ENCODE measurements at places on chromosomes 7 and 10. TPM values are rescaled to one million over a fixed set of nuclear protein-coding genes. Genes with fewer than 3 reads are reported as not detected.

- H3K27ac ChIP-seq, result no peak overlapping the region
- H3K27me3 ChIP-seq, result no peaks in the 10 kb centered on the region
- no peak overlapping the region for H3K4me3 ChIP-seq
- no peaks in the 10 kb centered on the region for H3K36me3 ChIP-seq
- no peak for DNase-seq
These were observed 195.1 kb downstream of the HECW1 start for GRCh38 chr7:43307522-43307921.

- no peak for DNase-seq
- no peak overlapping the region for H3K4me3 ChIP-seq
- H3K4me1 ChIP-seq, result no peaks in the 10 kb centered on the region
These were observed 134.8 kb upstream of the KIF5B start for GRCh38 chr10:32190890-32191491.

DNA sequence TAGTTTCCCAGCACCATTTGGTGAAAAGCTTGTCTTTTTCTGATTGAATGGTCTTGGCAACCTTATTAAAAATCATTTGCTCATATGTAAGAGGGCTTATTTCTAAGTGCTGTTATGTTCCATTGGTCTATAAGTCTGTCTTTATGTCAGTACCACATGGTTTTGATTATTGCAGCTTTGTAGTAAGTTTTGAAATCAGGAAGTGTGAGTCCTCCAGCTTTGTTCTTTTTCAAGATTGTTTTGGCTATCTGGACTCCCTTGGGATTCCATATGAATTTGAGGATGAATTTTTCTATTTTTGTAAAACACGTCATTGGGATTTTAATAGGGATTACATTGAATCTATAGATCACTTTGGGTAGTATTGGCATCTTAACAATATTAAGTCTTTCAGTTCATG lies 5.4 kb downstream of the KIF11 start:
- H3K4me1 ChIP-seq, result peaks cover 4% of the 10 kb centered on the region
- H3K27me3 ChIP-seq, result no peaks in the 10 kb centered on the region
- H3K27ac ChIP-seq, result no peak overlapping the region
- H3K36me3 ChIP-seq, result no peaks in the 10 kb centered on the region

ATRNL1 gene
- total RNA-seq, result 15.8 TPM

BMS1 gene
- total RNA-seq, result 26.3 TPM

CAV1 gene
- 384 TPM for total RNA-seq

DNA sequence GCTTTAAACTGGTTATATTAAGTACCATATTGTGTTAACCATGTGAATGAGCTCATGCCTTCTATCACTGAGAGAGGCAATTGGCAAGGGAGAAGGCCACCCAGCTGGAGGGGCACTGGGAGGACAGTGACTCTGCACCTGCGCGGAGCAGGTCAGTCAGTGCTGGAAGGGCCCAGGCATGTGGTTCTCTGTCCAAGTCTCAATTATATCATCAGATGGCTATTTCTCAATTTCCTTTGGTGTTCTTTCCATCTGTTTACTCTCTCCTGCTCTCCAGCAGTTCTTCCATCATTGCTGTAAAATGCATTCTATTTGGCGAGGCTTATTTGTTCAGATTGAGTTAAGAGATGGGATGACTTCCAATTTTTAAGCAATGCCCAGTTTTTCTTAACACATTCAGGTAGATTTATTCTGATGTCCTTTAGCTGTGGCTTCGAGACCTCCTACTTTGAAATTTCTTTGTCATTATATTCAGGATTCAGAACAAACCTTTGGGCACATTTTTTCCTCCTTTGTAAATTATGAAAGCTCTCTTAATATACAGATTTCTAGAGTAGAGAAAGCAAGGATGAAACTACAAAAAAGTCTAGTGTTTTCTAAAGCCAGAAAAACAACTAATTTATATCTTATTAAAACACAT lies 159.3 kb downstream of the BMPER start:
- no peak overlapping the region for H3K4me3 ChIP-seq
- H3K27ac ChIP-seq, result no peak overlapping the region
- DNase-seq, result peak; percentile 60
- peaks cover 6% of the 10 kb centered on the region for H3K4me1 ChIP-seq
- no peaks in the 10 kb centered on the region for H3K27me3 ChIP-seq

DNA sequence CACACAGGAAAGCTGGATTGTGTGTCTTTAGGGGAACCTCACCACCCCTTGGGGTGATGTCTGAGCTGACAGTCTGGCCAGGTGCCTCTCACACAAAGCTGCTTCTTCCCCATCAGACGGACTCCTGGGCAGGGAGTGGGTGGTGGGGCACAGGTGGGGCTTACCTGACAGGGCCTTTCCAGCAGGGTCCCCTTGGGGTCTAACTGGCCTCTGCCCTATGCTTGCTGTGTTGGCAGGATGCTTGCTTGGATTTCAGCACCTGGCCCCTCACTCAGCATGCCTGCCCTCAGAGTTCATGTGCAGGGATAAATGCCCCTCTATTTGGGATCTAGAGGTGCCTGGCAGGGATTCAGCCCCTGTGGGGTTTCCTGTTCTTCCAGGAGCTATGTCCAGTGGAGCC lies 496.9 kb upstream of the ZMIZ1 start:
- H3K27ac ChIP-seq, result no peak overlapping the region
- no peak overlapping the region for H3K4me3 ChIP-seq
- no peaks in the 10 kb centered on the region for H3K36me3 ChIP-seq
- H3K4me1 ChIP-seq, result peaks cover 11% of the 10 kb centered on the region
- no peak for DNase-seq

PON1 gene
- total RNA-seq, result 1.00 TPM

BZW2 gene
- total RNA-seq, result 83.4 TPM

- no peaks in the 10 kb centered on the region for H3K4me1 ChIP-seq
- no peak overlapping the region for H3K27ac ChIP-seq
- peak; percentile 30 for DNase-seq
- H3K4me3 ChIP-seq, result no peak overlapping the region
- H3K27me3 ChIP-seq, result no peaks in the 10 kb centered on the region
These were observed 18.4 kb upstream of the STEAP2 start for GRCh38 chr7:90192876-90193750.

OPN4 gene
- not detected for total RNA-seq

- H3K4me1 ChIP-seq, result no peaks in the 10 kb centered on the region
- no peaks in the 10 kb centered on the region for H3K27me3 ChIP-seq
- no peak within 1 kb of the TSS for H3K4me3 ChIP-seq
- no peak within 1 kb of the TSS for H3K27ac ChIP-seq
- H3K36me3 ChIP-seq, result no peaks in the 10 kb centered on the region
These were observed at the start of gene TUBAL3 for GRCh38 chr10:5404208-5405041. Gene TUBAL3 (minus strand): TSS chr10:5404828. CDS start chr10:5404792, 36 bp downstream.

HECW1 gene
- 3.3 TPM for total RNA-seq

GRCh38 chr10:51436805-51437204 lies 262.6 kb downstream of the CSTF2T start:
- no peak overlapping the region for H3K27ac ChIP-seq
- no peak overlapping the region for H3K4me3 ChIP-seq
- H3K27me3 ChIP-seq, result no peaks in the 10 kb centered on the region
- no peaks in the 10 kb centered on the region for H3K4me1 ChIP-seq
- DNase-seq, result no peak
- H3K36me3 ChIP-seq, result no peaks in the 10 kb centered on the region

- H3K4me1 ChIP-seq, result no peaks in the 10 kb centered on the region
- DNase-seq, result no peak
- no peak overlapping the region for H3K4me3 ChIP-seq
- H3K27ac ChIP-seq, result no peak overlapping the region
These were observed 88.8 kb downstream of the NOD1 start for GRCh38 chr7:30389791-30390190.

DNA sequence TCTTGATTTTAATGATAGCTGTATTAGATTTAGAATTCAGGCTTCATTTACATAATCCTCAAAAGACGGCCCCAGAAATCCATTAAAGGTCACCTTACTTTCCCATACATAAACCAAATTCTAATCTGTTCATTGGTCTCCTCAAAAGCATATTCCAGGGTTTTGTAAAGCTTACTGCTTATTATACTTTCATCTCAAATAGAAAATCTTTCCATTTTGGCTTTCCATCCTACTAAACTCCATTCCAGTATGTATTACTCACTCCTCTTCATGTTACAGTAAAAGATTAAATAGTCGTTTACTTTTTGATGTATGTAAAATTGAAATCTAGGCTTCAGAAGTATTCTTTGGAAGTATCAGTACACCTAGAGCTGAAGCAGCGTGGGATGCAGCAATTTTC lies 143.5 kb upstream of the LRRN3 start:
- no peaks in the 10 kb centered on the region for H3K36me3 ChIP-seq
- H3K4me3 ChIP-seq, result no peak overlapping the region
- H3K27me3 ChIP-seq, result no peaks in the 10 kb centered on the region
- no peak overlapping the region for H3K27ac ChIP-seq
- H3K4me1 ChIP-seq, result no peaks in the 10 kb centered on the region

GRCh38 chr7:40439686-40440085 lies 304.9 kb downstream of the SUGCT start:
- H3K4me3 ChIP-seq, result no peak overlapping the region
- no peaks in the 10 kb centered on the region for H3K36me3 ChIP-seq
- DNase-seq, result no peak
- peak overlapping the region; percentile 11 for H3K27ac ChIP-seq

GRCh38 chr7:284762-285722 lies 4.9 kb upstream of the FOXL3 start:
- H3K36me3 ChIP-seq, result no peaks in the 10 kb centered on the region
- no peaks in the 10 kb centered on the region for H3K4me1 ChIP-seq
- DNase-seq, result no peak
- peaks cover 32% of the 10 kb centered on the region for H3K27me3 ChIP-seq
- no peak overlapping the region for H3K4me3 ChIP-seq

DNA sequence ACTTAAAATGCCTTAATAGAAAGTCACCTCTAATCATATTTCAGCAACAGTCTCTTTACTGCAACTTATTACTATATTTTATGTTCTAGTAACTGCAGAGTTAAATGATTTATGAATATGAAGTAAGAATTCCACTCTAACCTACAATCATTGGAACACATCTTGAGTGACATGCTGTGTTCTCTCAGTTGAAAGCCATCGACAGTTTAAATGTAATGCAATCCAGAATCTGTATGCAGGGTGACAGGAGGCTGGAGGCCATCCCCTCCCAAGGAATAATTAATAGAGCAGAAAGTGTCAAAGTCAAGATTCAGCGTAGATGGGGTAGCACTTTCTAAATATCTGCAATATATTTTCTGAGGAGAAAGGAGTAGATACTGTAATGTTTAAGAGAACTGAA lies 590.3 kb upstream of the SORCS1 start:
- no peaks in the 10 kb centered on the region for H3K4me1 ChIP-seq
- H3K27me3 ChIP-seq, result no peaks in the 10 kb centered on the region
- no peak for DNase-seq
- H3K4me3 ChIP-seq, result no peak overlapping the region

DNA sequence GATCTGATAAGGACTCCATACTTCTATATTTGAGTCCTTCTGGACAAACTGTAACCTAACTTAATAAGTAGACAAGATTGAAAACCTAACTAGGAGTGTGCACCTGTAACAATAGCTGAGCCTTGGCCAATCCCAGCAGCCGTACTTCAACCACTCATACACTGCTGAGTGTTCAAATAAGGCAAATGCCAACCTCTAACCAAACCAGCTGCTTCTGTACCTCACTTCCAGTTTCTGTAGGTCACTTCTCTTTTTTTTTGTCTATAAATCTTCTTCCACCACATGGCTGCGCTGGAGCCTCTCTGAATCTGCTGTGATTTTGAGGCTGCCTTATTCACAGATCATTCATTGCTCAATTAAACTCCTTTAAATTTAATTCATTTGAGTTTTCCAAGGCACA lies 753.2 kb downstream of the DNAJB9 start:
- no peaks in the 10 kb centered on the region for H3K27me3 ChIP-seq
- no peaks in the 10 kb centered on the region for H3K4me1 ChIP-seq
- no peak for DNase-seq
- H3K4me3 ChIP-seq, result no peak overlapping the region
- no peak overlapping the region for H3K27ac ChIP-seq
- no peaks in the 10 kb centered on the region for H3K36me3 ChIP-seq

PTPN20 gene
- not detected for total RNA-seq

EBF3 gene
- total RNA-seq, result 0.07 TPM

MAGI2 gene
- 5.8 TPM for total RNA-seq

TRRAP gene
- 33.5 TPM for total RNA-seq

DNA sequence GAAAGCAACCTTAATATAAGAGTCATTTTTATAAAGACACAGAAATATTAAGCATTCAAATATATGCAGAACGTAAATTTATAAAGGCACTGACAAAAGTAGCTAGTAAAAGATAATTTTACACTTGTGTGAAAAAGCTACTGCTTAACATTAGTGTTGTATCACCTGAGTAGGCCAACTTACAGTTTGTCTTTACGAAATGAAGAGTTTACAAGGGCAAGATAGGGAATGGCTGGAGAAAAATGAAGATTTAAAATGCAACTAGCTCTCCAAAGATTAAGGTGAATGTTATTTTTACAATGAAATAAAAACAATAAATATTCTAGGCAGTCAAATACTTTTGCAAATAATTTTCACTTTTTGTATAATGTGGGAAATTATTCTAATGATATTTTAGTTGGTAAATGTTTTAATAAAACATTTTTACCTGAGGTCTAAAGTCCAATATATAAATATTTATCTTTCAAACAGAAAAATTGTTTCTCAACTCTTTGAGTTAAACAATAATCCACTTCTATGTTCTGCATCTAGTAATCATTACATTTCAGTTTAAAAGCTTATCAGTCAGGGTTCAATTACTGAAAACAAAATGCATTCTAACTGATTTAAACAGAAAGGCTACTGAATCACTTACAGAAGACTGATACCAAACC lies 382.6 kb downstream of the IPMK start:
- H3K4me3 ChIP-seq, result no peak overlapping the region
- no peaks in the 10 kb centered on the region for H3K36me3 ChIP-seq
- H3K4me1 ChIP-seq, result no peaks in the 10 kb centered on the region
- H3K27me3 ChIP-seq, result no peaks in the 10 kb centered on the region
- H3K27ac ChIP-seq, result no peak overlapping the region

DNA sequence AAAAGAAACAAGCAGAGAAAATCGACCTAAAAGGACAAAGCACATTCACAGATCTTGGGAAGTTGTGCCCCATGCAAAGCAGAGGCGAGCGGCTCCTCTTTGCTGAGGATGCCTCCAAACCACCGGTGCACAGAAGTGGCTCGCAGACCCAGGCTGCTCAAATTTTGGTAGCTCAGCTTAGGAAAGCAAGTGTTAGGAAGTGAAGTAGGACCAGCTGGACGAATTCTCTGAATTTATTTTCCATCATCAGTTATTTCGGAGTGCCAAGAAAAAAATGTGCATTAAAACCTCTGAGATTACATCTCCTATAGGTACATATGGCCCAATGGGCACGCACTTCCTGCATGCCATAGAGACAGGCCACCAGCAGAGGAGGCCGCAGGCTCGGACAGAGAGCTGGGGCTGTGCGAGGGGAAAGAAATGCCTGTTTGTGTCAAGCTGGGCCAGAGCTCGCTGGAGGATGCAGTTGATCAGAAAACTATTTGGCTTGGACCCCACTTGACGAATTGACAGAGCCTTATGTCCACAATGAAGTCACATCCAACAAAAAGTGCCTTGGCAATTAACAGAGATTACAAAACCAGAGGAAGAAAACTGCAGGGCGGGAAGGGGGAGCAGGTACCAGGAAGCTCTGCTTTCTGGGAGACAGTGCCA lies 122.3 kb upstream of the LYZL2 start:
- peak; percentile 37 for DNase-seq
- H3K27me3 ChIP-seq, result no peaks in the 10 kb centered on the region

- H3K27ac ChIP-seq, result no peak overlapping the region
- H3K4me1 ChIP-seq, result no peaks in the 10 kb centered on the region
- no peaks in the 10 kb centered on the region for H3K27me3 ChIP-seq
- H3K4me3 ChIP-seq, result no peak overlapping the region
- no peak for DNase-seq
- no peaks in the 10 kb centered on the region for H3K36me3 ChIP-seq
These were observed 24.0 kb downstream of the GRM3 start for GRCh38 chr7:86667732-86668131.

IFRD1 gene
- 101 TPM for total RNA-seq

POMZP3 gene
- total RNA-seq, result 11.7 TPM

All from astrocyte (in vitro differentiated cells and primary cell).